ENCODE measurements at places on chromosomes 13 and 19.

GRCh38 chr19:42229301-42229854 lies 9.3 kb downstream of the ZNF526 start:
- DNase-seq = no peak

DNA sequence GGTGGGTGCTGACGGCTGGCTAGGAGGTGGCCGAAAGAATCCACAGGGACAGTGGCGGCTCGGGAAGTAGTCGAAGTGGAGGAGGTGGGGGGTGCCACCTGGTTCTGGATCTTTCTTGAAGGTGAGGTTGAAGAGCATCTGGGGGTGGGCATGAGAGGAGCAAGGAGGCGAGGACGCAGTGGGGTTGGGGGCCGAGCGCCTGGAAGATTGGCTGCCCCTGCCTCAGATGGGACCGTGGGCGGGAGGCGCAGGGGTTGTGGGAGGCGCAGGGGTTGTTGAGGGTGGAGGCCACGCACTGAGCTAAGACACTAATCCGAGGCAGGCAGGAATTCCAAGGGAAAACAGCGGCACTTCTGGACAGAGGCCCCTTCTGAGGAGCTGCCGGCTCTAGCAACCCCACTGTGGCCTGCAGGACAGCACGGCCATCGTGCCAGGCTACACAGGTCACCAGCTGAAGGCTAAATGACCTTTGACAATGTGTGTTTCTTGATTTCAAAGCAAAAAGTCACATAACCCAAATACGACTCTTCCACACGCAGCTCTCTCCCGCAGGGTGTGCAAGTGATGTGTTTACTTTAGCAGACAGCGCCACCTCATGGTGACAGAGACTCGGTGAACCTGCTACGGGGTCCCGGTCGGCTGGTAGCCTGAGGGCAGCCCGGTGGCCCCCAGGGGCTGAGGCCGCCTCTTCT lies 44.1 kb upstream of the RANBP3 start:
- peak; percentile 74 for DNase-seq

DNA sequence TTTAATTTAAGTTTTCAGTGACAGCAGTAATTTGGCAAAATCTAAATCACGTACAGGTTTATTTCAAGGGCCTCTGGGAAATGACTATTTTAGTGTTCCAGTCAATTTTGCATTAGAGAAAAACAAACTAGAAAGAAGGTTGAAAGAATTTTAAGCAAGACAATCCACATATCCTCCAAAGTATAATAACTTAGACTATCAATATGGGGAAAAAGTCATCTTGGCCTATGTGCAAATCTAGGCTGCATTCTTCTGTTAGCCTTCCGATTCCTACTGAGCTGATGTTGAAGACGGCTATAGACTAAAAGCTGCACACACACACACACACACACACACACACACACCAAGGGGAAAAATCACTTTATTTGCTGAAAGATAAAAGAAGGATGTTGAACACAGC lies 81.3 kb downstream of the SLITRK6 start:
- no peak for DNase-seq

DNA sequence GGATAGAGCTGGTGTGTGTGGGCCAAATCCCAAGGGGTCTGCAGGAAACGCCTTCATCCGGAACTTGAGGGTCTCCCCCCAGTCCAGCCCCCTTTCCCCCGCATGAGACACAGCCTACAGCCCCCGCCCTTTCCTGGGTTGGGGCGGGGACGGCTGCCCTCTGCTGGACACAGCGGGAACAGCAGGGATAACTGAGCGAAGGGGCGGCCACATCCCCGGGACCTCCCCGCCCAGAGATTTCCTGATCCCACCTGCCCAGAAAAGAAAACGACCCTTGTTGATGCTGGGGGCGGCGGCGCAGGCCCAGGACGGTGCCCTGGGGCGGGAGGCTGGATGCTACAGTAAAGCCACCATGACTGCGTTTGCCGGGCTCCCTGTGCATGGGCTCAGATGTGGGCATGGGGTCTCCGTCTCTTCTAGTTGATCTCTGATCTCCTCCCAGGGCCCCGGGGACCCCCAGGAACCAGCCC lies 14.2 kb downstream of the ONECUT3 start:
- peak; percentile 27 for DNase-seq

GRCh38 chr19:29965492-29965891 lies 23.5 kb downstream of the URI1 start:
- peak; percentile 72 for DNase-seq

- DNase-seq = no peak
Observed at GRCh38 chr13:80924596-80924995, 583.7 kb upstream of the SPRY2 start.

- DNase-seq = peak; percentile 97
Observed at GRCh38 chr13:37306778-37307544, 201.5 kb upstream of the CSNK1A1L start.

GRCh38 chr13:84951128-84951527 lies 848.1 kb downstream of the SLITRK6 start:
- DNase-seq = no peak

GRCh38 chr13:97321101-97321500 lies 99.0 kb downstream of the MBNL2 start:
- DNase-seq = no peak
